ENCODE measurements at places on chromosomes 7 and 10.
A peak's percentile ranks its signal among the peaks of the same experiment; 100 is the strongest.

GRCh38 chr10:35887685-35888084 is 245.6 kb upstream of the FZD8 start:
- no peak for DNase-seq

DNA sequence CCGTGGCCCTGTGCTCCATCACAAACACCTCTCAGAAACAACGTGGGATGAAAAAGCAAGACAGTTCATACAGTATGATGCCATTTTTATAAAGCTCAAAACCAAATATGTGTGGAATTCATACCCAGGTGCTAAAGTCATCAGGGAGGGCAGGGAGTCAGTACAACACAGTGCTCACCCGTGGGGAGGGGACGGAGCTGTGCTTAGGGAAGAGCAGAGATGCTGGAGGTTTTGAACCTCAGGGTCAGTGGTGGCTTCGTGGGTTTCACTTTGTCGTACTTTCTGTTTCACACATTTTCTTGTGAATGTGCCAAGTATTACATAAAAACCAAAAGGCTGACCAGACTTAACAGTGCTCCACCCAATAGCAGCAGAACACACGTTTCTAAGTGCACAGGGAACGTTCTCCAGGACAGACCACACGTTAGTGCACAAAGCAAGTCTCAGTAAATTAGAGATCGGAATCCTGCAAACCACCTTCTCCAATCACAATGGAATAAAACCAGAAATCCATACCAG is 21.2 kb downstream of the ZMIZ2 start:
- DNase-seq, result peak; percentile 17

DNA sequence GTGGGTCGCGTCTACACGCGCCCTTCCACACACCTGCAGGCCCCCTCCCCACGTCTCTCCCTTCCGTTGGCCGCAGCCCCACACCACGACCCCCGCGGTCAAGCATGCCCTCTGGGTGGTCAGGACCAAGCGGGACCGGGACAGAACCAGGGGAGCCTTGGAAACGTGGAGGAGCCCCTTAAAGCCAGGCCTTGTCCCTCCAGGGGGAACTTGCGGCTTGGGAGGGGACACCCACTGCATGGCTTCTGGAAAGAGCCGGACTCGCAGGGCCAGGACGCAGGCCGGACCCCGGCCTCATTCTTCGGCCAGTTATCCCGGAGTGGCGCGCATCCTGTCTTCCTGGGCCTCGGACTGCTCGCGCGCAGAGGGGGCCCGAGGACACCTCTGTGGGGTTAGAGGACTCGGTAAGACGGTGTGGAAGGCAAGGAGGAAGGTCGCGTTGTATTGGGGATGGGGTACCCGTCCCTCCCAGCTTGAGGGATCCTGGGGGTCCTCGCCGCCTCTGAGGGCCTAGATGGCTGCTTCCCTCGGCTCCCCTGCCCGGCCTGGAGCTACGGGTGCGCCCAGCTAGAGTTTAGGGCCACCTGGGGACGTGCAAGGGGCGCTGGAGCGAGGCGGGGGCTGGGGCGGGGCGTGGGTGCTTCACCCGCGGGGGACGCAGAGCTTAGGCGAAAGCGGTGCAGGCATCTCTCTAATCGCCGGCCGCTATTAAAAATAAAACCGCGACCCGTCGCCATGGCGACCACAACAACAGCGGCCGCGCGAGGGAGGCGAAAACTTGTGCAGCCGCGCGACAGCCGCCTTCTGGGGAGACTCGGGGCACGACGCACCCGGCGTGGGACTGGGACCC is 1.8 kb upstream of the PDGFA start:
- no peak for DNase-seq

GRCh38 chr10:15112657-15113056 is 15.5 kb downstream of the RPP38 start:
- DNase-seq, result no peak

DNA sequence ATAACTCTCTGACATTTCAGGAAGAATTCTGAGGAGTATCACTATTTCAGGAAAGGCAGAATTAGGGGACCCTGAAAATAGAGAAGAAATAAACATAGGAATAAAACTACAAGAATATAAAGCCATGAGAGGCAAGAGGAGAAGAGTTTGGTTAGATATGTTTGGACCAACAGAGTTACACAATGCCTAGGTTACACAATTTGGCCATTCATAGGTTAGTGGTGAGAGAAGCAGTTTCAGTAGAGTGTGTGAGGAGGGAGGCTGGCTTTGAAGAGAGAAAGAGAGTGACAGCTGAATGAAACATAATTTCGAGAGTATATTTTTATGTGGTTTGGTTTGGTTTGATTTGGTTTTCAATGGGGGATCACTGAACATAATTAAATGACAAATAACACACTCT is 783.2 kb upstream of the LRRN3 start:
- DNase-seq, result no peak

- DNase-seq, result no peak
These were observed 92.0 kb upstream of the PRR15 start for GRCh38 chr7:29471444-29472138.

- DNase-seq, result peak; percentile 90
These were observed 95.8 kb upstream of the CACUL1 start for GRCh38 chr10:118850418-118851061.

GRCh38 chr10:50558371-50558770 is 65.4 kb downstream of the SGMS1 start:
- no peak for DNase-seq

- DNase-seq, result no peak
These were observed 74.0 kb downstream of the INHBA start for GRCh38 chr7:41628901-41629300.

- DNase-seq, result peak; percentile 86
These were observed 26.6 kb upstream of the KAT6B start for GRCh38 chr10:74799721-74800221.

DNA sequence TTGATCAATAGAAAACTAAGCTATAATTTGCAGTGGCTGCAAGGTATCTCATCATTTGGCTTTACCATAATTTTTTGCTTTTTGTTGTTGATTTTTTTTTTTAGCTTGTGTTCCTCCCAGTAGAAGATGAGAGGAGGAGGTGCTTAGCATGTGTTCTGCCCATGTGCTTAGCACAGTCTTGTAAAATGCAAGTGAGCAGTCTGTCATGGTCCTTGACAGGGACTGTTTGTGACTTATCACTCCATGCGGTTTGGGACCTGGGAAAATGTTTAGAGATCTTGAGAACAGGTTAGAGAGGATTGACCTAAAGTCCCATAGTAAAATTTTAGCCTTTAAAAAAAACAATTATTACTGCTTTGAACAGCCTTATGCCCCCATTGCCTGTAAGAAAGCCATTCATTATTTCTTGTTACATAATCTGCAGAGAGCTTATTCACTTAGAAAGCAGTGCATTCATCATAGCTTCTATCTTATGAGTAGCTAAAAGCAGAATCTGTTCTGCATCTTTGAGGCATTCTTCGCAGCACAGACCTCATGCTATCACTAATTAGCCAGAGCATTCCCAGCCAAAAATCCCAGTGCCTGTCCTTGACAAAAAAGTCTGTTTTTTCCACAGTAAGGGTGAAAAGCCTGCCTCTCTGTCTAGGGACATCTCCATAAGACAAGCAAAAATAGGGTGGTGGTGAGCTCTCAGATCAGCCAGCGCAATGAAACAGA is 748.7 kb upstream of the GALNT17 start:
- no peak for DNase-seq

GRCh38 chr7:90256778-90257177 is 11.8 kb downstream of the CFAP69 start:
- DNase-seq, result no peak

DNA sequence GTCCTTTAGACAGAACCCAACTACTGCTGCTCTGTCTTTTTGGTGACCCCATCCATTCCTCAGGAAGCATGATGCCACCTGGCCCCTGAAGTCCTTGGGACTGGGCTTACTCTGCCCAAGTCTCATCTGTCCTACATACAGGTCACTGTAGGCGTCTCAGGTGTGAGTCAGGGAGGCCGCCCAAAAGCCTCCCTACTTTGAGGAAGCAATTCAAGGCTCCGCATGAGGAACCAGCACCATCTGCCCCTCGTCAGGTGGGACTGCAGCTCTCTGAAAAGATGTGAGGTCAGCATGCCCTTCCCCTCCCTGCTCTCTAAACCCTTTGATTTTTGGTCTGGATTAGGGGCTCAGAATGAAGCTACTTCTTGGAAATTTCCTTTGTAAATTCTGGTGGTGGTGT is 354.8 kb downstream of the CXCL12 start:
- peak; percentile 7 for DNase-seq

DNA sequence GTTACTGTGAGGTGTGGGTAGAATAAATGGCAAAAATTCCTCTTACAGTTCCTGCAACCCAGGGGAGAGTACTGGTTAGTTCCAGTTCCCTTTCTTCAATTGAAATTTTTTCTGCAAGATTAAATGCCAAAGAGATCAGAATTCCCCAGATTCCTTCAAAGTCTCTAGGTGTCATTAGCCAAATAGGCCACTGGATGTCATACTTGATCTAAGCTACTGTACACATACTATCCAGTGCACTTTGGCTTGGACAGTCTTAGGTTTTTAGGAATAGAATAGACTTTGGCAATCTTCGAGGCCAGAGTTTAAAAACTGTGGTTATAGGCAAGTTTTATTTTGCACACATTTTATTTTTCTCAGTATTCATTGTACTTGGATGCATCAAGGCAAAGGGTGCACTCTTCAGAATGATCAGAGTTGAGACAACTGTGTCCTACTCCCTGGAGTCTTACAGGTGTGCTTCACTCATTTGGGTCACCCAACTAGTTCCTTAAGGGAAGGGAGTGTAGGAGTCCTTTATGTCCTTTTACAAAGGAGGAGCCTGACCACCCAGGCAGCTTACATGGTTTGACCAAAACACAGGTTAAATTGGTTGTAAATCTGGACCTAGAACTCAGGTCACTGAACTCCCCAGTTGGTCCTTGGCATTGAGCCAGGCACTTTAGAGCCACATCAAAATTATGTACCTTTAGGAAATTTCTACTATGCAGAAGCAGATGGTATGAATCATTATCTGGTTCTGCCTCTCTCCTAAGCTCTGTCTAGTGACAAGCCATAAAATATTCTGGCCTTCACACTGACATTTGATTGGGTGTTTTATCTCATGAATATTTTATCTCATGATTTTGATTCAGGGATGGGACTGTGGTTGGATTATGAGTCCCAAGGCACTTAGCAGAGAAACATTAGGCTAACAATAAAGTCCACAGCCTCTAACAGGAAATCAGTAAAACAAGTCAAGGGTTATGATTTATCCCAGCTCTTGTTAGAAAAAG is 49.5 kb downstream of the ASAH2B start:
- peak; percentile 57 for DNase-seq

DNA sequence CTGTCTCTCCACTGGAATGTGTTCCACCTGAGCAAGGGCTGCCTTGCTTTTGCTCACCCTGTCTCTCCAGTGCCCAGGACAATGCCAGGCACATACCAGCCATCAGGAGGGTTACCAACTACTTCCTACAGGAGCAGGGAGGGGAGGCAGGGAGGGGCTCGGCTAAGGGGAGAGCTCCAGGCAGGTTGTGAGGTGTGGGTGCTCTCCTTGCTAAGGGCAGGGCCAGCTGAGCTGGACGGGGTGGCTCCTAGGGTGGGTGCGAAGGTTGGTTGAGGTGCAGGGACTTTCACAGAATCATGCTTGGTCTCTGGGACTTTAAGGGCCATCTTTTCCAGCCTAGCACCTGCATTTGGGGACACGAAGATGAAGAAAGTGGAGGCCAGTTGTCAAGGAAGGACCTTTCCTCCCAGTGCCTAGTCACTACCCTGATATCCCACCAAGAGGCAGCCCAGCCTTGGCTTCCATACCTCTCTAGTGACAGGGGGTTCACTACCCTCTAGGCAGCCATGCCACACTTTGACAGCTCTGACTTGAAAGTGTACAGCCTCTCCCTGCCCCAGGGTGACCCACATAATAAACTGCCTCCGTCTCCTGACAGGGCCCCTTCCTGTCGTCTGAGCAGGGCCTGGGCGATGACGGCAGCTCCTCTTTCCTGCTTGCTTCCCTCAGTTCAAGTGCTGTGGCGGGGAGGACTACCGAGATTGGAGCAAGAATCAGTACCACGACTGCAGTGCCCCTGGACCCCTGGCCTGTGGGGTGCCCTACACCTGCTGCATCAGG is 46.5 kb downstream of the TSPAN15 start:
- DNase-seq, result peak; percentile 28

- DNase-seq, result no peak
These were observed 109.0 kb downstream of the LRMDA start for GRCh38 chr10:75540357-75540966.

- DNase-seq, result no peak
These were observed 102.2 kb upstream of the CTTNBP2 start for GRCh38 chr7:117975476-117975875.

DNA sequence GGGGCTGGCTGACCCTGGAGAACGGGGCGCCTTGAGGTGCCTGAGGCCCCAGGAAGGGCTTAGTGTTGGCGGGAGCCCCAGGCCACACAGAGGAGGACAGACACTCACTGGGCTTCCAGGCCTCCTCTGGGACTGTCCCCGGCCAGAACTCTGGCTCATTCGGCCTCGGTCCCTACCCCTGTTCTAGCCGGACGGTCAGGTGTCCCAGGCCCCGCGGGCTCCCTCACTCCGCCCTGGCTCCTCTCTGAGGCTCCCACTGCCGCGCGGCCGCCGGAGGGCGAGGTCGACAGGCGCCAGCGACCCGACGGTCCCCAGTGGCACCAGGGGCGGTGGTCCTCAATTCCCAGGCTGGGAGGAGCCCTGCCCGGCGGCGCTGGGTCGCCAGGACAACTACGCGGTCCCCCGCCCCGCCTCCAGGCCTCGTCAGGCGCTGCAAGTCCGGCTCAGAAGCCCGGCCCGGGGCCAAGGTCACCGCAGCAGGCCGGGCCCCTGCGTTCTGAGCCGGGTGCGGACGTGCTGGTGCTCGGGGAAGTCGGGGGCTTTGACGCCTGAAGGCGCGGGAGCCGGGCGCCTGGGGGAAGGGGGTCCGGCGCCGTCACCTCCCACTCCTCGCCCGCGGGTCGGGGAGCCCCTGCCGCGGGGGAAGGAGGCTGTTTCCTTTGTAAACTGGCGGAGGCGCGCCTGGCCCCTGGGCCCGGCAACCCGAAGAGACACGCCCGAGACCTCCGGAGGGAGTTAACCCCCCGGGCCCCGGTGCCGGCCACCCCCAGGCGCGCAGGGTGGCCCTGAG is 1.1 kb upstream of the PWWP2B start:
- peak; percentile 52 for DNase-seq

GRCh38 chr10:90224791-90225566 is 523.6 kb downstream of the KIF20B start:
- no peak for DNase-seq

DNA sequence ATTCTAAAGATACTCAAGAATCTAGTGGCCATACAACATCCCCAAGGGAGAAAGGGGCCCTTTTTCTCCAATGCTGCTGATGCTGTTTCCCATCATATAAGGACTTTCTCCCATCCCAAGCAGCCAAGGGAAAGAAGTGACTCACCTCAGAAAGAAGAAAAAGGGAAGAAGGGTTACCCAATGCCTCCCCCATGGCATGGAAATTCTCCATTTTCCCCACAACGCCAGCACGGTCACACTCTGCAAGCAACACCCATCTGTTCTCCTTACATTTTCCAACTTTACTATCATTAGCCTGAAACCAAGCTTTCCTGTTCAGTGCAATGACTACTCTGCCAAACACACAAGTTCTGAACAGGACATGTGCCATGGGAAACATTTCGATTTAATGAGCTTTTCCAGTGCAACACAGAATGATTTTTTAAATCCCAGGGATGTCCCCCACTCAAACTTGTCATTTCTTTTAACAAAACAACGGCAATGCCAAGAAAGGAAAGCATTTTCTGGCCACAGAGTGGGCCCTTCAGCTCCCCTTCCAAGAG is 67.9 kb downstream of the PTPRN2 start:
- no peak for DNase-seq

- DNase-seq, result peak; percentile 19
These were observed 14.6 kb downstream of the ITGB1 start for GRCh38 chr10:32943395-32943794.
